ENCODE measurements at places on chromosomes 12 and 14.

- no peak for DNase-seq
Observed at GRCh38 chr12:98998697-98999299, 353.7 kb downstream of the APAF1 start.

DNA sequence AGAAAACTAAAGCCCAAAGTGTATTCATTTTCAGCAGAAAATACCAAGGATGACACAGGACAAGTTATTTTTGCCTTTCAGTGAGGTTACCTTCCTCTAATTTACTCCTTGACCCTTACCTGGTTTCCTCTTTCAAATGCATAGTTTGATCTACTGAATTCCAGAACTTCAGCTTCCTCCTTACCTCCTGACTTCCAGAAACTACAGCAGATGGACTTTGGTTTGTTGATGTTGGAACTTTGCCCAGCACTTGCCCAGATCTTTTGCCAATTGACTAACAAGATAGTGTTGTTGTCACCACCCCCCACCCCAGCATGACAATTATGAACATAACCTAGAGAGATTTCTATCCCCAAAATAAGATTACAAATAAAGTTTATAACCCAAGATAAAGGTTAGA is 63.2 kb downstream of the NAV3 start:
- DNase-seq = no peak

DNA sequence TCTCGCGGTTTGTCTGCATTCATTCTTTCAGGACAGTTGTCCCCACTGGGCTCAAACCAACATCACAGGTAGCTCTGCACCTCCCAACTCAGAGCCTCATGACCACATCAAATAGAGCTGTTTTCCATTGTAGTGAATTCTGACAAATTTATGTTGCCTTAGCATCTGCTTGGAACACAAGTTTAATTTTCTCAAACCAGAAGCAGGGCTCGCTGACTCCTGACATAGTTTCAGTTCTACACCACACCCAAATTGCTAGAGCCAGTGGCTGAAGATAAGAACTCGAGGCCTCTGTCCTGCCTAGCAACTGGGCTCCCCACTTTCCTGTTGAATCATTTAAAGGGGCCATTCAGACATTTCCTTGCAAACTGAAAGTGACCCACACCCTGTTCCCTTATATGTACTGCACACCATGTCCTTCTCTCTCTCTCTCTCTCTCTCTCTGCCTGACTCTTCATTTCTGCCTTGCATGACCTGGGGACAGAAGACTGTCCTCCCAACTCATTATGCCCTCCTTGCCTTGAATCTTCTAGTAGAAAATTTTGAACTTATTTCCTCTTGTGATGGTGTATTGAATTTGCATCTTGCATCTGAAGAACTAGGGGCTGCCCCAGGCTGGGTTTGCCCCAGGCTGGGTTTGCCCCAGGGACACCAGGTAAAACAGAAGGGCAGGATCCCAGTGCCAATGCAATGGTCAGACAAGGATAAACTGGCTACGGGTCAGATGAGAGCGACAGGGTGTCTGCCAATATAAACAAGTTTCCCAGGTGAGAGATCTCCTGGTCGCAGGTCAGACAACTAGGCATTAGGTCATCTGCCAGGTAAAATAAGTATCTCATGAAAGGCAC is 9.7 kb upstream of the WSCD2 start:
- DNase-seq = no peak

- no peak for DNase-seq
Observed at GRCh38 chr12:18895946-18896345, 158.0 kb downstream of the CAPZA3 start.

- DNase-seq = no peak
Observed at GRCh38 chr12:28988325-28988704, 160.8 kb upstream of the FAR2 start.

- no peak for DNase-seq
Observed at GRCh38 chr14:68842298-68842697, 49.4 kb upstream of the ZFP36L1 start.

DNA sequence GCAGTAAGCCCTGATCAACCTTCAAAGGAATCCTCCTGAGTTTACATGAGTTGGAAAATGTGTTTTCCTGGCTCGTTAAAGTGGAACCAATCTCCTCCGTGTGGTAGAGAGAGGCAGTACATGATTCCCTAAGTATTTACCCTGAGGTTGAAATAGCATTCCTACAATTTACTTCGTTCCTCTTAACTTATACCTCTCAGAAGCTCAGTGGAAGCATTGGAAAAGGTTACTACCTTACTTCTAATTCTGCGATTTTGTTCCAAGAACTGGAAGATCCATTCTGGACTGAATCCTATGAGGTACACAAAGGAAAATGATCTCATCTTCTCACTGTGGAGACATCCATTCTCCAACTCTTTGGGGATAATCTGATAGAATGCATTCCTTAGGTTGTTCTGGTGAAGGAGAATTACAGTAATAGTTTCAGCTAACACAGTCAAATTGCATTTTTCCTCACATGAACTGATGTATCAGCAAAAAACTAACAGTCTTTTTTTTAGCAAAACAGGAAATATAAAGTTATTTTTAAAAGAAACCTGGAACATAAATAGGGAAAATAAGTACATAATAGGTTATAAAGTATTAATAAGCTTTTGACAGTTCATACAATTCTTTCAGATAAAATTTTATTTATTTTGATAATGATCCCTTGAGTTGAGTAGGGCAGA is 475.6 kb downstream of the PDZRN4 start:
- no peak for DNase-seq

GRCh38 chr14:75044752-75045151 is 6.5 kb downstream of the MLH3 start:
- no peak for DNase-seq

- no peak for DNase-seq
Observed at GRCh38 chr12:100382338-100382737, 25.5 kb downstream of the SLC17A8 start.

GRCh38 chr14:60544659-60545058 is 35.7 kb downstream of the SIX6 start:
- DNase-seq = no peak

- DNase-seq = no peak
Observed at GRCh38 chr14:45185100-45185814, 49.5 kb downstream of the FANCM start.

DNA sequence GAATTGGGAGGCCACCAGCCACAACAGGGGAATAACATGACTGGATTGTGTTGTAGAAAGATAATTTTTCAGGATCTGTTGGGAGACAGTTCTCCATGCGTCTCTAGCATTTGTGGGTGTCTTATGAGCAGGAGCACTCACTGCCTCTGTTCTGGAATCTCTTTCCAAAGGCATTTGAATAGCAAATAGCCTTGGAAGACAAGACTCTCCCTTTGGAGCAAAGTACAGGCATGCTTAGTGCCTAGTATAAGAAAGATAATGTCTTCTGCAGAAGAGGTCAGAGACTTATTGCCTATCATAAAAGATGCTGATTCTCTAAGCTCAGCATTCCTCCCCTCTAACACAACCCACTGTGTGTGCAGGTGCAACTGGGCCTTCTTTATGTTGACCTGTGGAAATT is 58.3 kb downstream of the VCPKMT start:
- no peak for DNase-seq

- DNase-seq = no peak
Observed at GRCh38 chr12:54682674-54683073, 34.5 kb upstream of the DCD start.

- no peak for DNase-seq
Observed at GRCh38 chr12:98918176-98918863, 273.2 kb downstream of the APAF1 start.

- no peak for DNase-seq
Observed at GRCh38 chr14:33524244-33524643, 426.6 kb downstream of the EGLN3 start.

GRCh38 chr12:63351370-63351769 is 200.4 kb upstream of the AVPR1A start:
- DNase-seq = no peak

- no peak for DNase-seq
Observed at GRCh38 chr14:65599375-65599774, 186.8 kb downstream of the FUT8 start.

All from activated T-helper 1 cell treated with Interleukin-2 at 50 U/mL for 16 hours (primary cell).